Activated CD4-positive, alpha-beta T cell treated with anti-CD3 and anti-CD28 coated beads, Interleukin-2, amount 50 U/mL, for 48 hours (primary cell): ENCODE measurements at places on chromosomes 5 and 9.

- DNase-seq, result no peak
These were observed 195.7 kb downstream of the CDK5RAP2 start for GRCh38 chr9:120383999-120384924.

GRCh38 chr5:132233081-132233480 lies 5.4 kb upstream of the P4HA2 start:
- no peak for DNase-seq

GRCh38 chr5:54390015-54390414 lies 65.5 kb upstream of the HSPB3 start:
- DNase-seq, result no peak

GRCh38 chr5:51961154-51961562 lies 577.9 kb downstream of the ISL1 start:
- no peak for DNase-seq

DNA sequence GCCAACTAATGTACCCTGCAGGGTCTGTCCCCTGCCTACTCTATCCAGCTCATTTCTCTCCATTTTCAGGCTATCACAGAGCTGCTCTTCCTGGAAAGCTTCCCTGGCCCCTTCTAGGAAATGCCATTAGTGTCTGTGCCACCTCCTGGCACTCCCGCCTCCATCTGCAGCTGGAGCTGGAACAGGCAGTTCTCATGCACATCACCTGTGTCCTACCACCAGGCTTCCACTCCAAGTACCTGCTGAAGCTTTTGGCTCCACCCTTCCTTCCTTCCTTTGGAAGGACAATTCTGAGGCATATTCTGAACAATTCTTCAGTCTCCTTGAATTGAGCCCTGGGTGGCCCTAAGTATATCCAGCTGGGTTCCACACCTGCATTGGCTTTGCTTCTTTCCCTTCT lies 156.2 kb upstream of the ZNF618 start:
- DNase-seq, result no peak

DNA sequence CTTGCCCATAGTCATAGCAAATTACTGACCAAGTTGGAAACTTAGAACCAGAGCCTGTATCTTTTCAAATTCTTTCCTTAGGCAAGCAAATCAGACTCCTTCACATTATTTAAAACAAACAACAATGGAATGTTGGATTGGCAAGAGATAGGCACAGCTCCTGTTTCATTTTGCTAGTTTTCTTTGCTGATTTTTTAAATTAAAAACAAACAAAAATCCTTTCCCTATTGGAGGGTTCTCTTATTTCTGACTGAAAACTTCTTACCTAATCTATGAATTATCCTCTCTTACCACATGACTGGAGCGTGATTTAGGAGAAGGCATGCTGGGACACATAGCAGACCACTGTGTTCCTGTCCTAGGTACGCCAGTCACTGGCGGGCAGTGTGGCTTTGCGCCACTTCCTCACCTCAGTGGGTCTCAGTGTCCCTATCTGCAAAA lies 63.0 kb downstream of the TTC39B start:
- no peak for DNase-seq

GRCh38 chr5:124952566-124952965 lies 206.1 kb upstream of the ZNF608 start:
- DNase-seq, result no peak

DNA sequence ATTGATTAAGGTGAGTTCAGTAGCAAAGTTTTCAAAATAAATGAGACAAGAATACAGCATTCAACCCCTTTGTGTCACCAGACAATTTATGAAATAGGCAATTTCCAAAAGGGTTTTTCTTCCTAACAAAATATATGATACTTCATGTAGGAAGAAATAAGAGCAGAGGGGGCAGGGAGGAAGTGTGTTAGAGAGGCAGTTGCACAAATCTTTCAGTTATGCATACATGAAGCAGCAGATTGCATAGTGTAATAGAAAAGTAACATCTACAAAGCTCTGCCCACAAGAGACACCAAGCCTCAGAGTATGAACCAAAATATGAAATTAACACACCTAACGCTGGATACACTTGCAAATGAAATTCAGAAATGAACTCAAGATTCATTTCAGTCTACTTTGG lies 157.0 kb downstream of the DENND1A start:
- DNase-seq, result no peak

DNA sequence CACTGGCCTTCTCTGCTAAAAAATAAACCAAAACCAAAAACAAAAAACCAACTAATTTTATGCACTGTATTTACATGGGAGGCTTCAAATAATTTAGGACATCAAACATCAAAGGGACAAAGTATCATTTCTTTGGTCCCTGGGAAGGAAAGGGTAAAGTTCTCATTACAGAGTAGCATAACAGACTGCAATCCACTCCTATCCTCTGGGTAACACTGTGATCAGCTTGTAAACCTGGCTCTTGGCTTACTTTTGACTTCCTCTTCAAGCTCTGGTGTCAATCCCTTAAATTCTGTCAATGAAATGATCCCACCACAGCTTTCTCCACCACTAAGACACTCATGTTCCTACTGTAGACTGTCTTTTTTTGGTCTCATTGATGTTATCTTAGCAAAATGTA lies 69.8 kb upstream of the VCAN start:
- no peak for DNase-seq
